DND-41 (cell line): ENCODE measurements at places on chromosomes 1 and 21.
A peak's percentile ranks its signal among the peaks of the same experiment; 100 is the strongest.

- no peak for DNase-seq
These were observed 576.6 kb downstream of the ADGRL2 start for GRCh38 chr1:82377201-82377884.

DNA sequence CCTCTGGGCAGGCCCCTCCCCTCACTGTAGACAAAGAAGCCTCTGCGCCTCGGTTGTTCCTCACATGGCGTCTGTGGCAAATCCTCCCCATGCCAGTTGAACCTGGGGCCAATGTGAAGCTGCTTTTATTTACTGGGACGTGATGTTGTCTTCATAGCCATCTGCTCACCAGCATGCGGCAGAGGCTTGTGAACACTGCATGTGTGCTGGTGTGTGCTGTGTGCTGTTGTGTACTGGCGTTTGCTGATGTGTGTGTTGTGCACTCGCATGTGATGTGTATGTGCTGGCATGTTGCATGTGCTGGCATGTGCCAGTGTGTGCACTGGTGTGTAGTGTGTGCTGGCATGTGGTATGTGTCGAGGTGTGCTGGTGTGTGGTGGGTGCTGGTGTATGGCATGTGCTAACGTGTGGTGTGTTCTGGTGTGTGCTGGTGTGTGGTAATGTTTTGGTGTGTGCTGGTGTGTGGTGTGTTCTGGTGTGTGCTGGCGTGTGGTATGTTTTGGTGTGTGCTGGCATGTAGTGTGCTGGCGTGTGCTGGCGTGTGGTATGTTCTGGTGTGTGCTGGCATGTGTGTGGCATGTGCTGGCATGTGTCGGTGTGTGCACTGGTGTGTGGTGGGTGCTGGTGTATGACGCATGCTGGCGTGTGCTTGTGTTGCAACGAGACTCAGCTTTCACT lies 37.2 kb upstream of the TRAPPC10 start:
- DNase-seq = no peak

GRCh38 chr1:219128957-219129356 lies 44.7 kb upstream of the LYPLAL1 start:
- DNase-seq = no peak

- DNase-seq = peak; percentile 54
These were observed 179.1 kb downstream of the PSMG1 start for GRCh38 chr21:39003982-39004633.

- no peak for DNase-seq
These were observed 39.8 kb upstream of the PRRX1 start for GRCh38 chr1:170624146-170624545.
